Activated T-helper 1 cell treated with anti-CD3 and anti-CD28 coated beads, Interleukin-12 subunit alpha, Interleukin-12 subunit beta, Interleukin-2, Interleukin-4 antibody, amounts not matched to agents 30 ng/mL and 10 ng/mL and 1 ng/mL, durations not matched to agents 14 hours and 24 hours and 36 hours (primary cell): ENCODE measurements at places on chromosomes 7 and 10. TPM values are rescaled to one million over a fixed set of nuclear protein-coding genes. Genes with fewer than 3 reads are reported as not detected.

DNA sequence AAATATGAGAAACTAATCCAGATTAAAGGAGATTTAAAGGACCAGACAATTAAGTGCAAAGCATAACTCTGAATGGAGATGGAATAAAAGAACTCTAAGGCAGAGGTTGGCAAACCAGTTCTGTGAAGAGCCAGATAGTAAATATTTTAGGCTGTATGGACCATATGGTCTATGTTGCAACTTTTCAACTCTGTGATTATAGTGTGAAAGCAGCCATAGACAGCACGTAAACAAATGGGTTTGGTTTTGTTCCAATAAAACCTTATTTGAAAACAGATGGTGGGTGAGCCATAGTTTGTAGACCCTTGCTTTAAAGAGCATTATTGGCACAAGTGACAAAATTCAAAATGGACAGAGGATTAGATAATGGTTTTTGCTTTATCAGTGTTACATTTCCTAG is 884.1 kb downstream of the CCSER2 start:
- no peak for DNase-seq

DNA sequence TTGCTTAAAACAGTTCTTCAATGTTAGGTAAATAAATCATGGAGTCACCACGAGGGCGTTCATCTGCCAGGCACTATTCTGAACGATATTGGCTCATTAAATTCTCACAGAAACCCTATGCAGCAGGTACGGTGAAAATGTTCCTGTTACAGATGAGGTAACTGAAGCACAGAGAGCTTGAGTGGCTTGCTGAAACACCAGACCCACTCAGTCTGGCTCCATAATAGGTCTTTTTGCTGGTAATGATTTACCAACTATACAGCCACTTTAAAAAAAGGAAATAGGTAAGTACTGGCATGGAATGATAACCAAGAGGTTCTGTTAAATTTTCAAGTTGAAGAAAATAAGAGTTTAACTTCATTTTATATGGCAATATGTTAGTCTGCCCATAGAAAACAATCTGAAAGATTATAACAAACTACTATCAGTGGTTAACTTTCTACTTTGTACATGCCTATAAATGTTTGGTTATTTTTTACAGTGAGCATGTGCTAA is 1.3 kb upstream of the TM9SF3 start:
- DNase-seq, result no peak

GRCh38 chr7:91780521-91780920 is 100.0 kb downstream of the MTERF1 start:
- no peak for DNase-seq

The DNAH11 gene
- total RNA-seq, result 1.3 and 1.7 TPM in 2 replicates

- no peak for DNase-seq
Measured at GRCh38 chr7:132150711-132151110, 425.6 kb downstream of the PLXNA4 start.

The SLC13A1 gene
- 0.05 TPM in 1 of 2 replicates, not detected in the other for total RNA-seq

The GNGT1 gene
- not detected in 2 replicates for total RNA-seq

The LRRC18 gene
- total RNA-seq, result not detected in 2 replicates

The TEX47 gene
- not detected in 2 replicates for total RNA-seq

The SEMA3E gene
- not detected in 2 replicates for total RNA-seq

The MDFIC gene
- 114 and 136 TPM in 2 replicates for total RNA-seq

GRCh38 chr10:83542774-83543411 is 596.4 kb upstream of the GHITM start:
- no peak for DNase-seq

DNA sequence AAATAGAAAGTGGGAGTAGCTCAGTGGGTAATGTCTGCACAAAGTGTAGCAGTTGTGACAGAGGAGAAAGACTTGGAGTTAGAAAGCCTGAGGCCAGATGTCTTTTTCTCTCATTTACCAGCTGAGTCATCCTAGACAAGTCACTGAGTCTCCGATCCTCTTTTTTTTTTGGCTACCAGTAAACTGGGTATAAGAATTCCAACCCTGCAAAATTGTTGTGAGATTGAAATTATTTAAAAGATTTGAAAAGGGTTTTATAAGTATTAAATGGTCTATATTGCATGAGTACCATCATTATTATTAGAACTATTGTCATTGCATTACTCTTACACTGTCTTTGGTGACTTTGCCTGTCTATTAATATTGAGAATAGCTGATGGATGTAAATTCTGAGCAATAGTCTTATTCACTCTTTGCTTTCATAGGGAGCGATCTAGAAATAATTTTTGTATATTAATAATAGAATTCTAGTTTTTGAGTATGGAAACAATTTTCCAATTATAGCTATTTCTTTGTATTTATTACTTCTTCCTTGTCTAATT is 74.0 kb downstream of the ARID5B start:
- DNase-seq, result no peak

DNA sequence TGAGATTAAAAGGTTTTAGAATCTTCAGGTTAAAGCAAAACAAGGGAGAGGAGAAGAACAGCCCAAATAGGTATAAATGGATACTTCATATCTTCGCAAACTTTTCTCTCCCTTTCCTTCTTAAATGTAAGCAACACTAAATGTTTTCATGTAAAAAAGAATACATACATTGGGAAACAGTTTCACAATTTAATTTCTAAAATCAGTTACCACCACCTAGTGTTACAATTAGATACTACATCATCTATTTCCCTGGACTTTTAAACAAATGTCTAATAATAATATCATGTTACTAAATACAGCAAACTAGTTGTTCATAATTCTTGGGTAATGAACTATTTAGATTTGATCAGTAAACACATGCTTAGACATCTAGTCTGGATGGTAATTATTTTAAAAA is 35.8 kb downstream of the MINDY3 start:
- DNase-seq, result no peak

The PODXL gene
- 0.75 and 1.3 TPM in 2 replicates for total RNA-seq

GRCh38 chr10:91694170-91694794 is 61.4 kb upstream of the PPP1R3C start:
- no peak for DNase-seq

The GALNT17 gene
- not detected in 2 replicates for total RNA-seq

GRCh38 chr10:123604506-123604905 is 61.6 kb upstream of the GPR26 start:
- DNase-seq, result no peak

- DNase-seq, result no peak
Measured at GRCh38 chr7:121214657-121215056, 114.1 kb upstream of the WNT16 start.

- DNase-seq, result no peak
Measured at GRCh38 chr10:24467605-24468004, 256.1 kb downstream of the ARHGAP21 start.

- no peak for DNase-seq
Measured at GRCh38 chr10:16049782-16050181, 189.5 kb upstream of the MINDY3 start.

The SNX13 gene
- 27.3 and 27.6 TPM in 2 replicates for total RNA-seq

GRCh38 chr10:99996671-99997648 is 12.8 kb downstream of the DNMBP start:
- DNase-seq, result no peak

The ZNF804B gene
- not detected in 2 replicates for total RNA-seq

- no peak for DNase-seq
Measured at GRCh38 chr7:11492307-11492706, 339.7 kb downstream of the THSD7A start.

The MPLKIP gene
- total RNA-seq, result 36.0 and 36.3 TPM in 2 replicates

- DNase-seq, result no peak
Measured at GRCh38 chr10:97136756-97137155, 49.0 kb downstream of the SLIT1 start.

DNA sequence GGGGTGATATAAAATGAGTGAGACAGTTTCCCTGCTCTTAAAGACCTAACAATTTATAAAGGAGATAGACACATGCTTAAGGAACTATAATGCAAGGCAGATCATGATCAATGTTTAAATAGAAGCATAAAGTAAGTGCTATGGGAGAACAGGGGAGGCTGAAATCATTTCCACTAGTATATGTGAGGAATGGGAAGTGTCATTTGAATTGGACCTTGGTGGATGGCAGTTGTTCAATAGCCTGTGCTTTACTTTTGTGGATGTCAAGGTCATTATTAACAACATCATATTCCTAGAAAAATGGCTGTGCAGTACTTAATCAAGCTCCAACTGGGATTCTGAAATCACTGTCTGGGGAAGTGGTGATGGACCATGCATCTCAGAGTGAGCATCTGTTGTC is 14.7 kb downstream of the NPY start:
- no peak for DNase-seq

GRCh38 chr10:7626283-7626682 is 40.5 kb downstream of the ITIH5 start:
- no peak for DNase-seq

GRCh38 chr7:47373871-47374451 is 207.9 kb downstream of the TNS3 start:
- DNase-seq, result no peak

GRCh38 chr10:29949411-29950011 is 109.9 kb downstream of the JCAD start:
- DNase-seq, result no peak

- DNase-seq, result no peak
Measured at GRCh38 chr7:143975617-143976016, 21.0 kb downstream of the OR2F1 start.

DNA sequence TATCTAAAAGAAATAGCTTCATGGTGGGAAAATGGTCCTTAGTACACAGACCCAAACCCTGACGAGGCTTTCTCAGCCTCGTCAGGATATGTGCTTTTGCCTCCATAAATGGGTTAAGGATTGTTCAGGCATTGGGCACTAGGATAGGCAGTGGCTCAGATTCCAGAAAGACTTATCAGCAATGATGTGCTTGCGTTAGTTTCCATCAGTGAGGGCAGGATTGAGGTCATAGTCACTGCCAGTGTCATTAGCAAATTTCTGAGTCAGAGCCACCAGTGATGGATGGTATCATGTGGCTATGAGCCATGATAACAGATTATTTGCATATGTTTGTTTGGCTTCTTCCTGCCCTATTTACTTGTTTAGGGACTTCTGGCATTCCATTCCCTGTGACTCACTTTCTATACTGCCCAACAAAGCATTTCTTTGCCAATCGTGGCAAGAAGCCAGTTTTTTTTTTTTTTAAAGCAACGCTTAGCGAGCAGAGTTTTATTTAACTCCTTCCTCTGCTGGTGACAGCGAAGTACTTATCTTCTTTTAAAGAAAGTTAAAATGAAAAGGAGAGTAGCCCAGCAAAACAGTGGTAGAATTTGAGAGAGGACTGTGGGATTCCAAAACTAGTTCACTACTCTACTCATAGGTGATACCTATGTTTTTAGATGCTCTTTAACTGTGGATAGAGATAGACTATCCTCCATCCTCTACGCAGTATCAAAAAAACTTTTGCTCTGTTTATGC is 44.4 kb downstream of the MYPN start:
- DNase-seq, result no peak

DNA sequence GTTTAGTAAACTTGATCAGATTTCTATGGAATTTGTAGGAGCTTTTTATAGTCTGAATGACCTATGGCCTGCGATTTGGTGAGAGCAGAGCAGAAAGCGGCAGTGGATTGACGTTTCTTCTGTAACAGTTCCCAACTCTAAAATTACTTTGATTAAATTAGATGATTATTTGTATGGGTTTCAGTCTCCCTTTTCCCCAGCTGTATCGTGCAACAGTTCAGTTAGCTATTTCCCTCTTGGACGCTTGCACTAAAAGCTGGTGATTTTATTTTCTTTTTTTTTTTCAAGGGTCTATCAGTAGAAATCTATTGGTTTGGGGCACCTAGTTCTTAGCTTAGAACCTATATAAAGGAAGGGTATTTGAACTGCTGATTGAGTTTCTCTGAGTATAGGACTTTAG is 6.8 kb downstream of the AHCYL2 start:
- DNase-seq, result no peak

The LMBR1 gene
- 53.5 and 55.5 TPM in 2 replicates for total RNA-seq

DNA sequence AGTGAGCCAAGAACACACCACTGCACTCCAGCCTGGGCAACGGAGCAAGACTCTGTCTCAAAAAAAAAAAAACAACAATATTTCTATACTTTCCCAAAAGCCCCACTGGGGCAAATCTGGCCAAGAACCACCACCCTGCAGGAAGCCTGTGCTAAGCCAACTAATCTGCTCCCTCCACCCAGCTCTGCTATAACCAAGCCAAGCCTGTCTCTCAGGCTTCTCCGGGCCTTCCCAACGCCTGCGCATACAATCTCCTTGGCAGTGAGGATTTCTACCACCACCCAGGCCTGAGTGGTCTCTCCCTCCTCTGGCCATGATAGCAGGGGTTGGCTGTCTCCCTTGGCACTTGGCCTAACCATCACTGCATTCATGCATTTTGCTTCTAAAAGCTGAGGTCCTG is 14.2 kb downstream of the DDX56 start:
- no peak for DNase-seq

- DNase-seq, result no peak
Measured at GRCh38 chr7:30469303-30469702, 9.3 kb downstream of the NOD1 start.

GRCh38 chr10:71486484-71487114 is 89.9 kb downstream of the CDH23 start:
- DNase-seq, result no peak
